ENCODE measurements at places on chromosomes 16 and 17. TPM values are rescaled to one million over a fixed set of nuclear protein-coding genes. Genes with fewer than 3 reads are reported as not detected.

- peaks cover 24% of the 10 kb centered on the region for H3K27me3 ChIP-seq
- no peak overlapping the region for H3K4me3 ChIP-seq
- no peak overlapping the region for H3K27ac ChIP-seq
- no peak for DNase-seq
Measured at GRCh38 chr17:49484588-49484987, 10.5 kb upstream of the NGFR start.

- H3K27me3 ChIP-seq, result no peaks in the 10 kb centered on the region
- DNase-seq, result peak; percentile 67
- H3K27ac ChIP-seq, result peak overlapping the region; percentile 71
- no peaks in the 10 kb centered on the region for H3K36me3 ChIP-seq
- peak overlapping the region; percentile 28 for H3K4me3 ChIP-seq
Measured at GRCh38 chr16:54193665-54194333, 92.8 kb downstream of the IRX3 start.

DNA sequence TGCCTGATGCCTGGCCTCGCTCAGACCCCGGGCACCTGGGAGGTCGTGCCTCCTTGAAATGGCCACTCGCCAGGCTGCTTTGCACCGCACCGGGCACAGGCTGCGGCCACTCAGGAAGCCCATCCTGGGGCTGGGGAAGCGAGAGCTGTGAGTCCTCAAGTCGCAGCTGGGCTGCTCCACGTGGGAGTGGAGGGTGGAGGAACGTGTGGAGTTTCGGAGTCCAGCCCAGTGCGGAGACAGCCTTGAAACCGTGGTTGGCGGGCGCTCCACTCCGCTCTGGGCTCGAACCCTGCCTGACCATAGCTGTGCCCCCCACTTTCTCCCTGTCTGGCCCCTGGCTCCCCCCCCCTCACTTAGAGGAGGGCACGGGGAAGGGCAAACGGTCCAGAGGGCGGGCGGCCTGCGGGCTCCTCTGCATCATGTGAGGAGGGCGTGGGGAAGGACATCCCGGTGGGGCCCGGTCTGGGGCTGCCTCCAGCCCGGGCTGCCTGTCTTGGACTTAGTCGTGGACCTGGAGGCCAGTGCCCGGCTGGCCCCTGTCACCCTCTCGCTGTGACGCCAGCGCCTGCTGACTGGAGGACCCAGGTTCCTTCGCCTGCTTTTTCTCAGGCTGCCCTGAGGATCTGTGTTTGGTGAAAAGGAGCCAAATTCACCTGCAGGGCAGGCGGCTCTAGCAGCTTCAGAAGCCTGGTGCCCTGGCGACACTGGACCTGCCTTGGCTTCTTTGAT is 2.5 kb downstream of the UBE2I start:
- H3K4me1 ChIP-seq, result peaks cover 28% of the 10 kb centered on the region
- peak; percentile 77 for DNase-seq
- H3K36me3 ChIP-seq, result peaks cover 40% of the 10 kb centered on the region
- H3K4me3 ChIP-seq, result no peak overlapping the region
- H3K27ac ChIP-seq, result no peak overlapping the region

DNA sequence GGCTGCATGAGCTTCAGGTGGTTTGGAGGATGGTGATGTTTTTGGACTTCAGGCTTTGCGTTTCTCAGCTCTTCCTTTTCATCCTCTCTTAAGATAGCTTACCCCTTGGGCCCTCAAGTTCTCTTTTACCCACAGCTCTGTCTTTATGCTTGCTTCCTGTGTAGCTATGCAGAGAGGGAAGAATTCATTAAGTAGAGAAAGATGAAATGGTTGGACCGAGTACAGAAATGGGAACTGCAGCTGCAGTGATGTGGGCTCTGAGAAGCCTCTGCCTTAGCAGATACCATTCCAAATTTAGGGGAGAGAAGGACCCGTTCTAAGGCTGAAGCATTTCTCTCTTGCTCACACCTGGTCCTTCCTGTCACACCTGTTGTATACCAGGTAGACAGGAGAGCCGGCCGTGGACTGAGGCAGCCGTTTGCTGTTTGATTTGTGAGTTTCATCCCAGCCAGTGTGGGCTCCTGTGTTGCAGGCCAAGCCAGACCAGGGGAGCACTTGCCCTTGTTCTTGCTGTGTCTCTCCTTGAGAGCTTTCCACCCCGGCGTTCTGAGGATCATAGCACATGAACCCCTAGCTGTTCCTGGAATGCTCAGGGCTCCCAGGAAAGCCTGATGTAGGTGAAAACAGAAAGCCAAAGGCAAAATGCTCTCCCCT is 392.7 kb downstream of the CPPED1 start:
- H3K36me3 ChIP-seq, result no peaks in the 10 kb centered on the region
- H3K27me3 ChIP-seq, result no peaks in the 10 kb centered on the region
- H3K27ac ChIP-seq, result no peak overlapping the region
- no peak overlapping the region for H3K4me3 ChIP-seq

Gene LRRC36
- total RNA-seq, result 0.83 TPM

Gene APOH
- 1.5 TPM for total RNA-seq

Gene GAS7
- total RNA-seq, result 29.4 TPM

Measured in adrenal gland (tissue), 19 donors.